Amniotic stem cell (primary cell): ENCODE measurements at places on chromosomes 16 and 17.

DNA sequence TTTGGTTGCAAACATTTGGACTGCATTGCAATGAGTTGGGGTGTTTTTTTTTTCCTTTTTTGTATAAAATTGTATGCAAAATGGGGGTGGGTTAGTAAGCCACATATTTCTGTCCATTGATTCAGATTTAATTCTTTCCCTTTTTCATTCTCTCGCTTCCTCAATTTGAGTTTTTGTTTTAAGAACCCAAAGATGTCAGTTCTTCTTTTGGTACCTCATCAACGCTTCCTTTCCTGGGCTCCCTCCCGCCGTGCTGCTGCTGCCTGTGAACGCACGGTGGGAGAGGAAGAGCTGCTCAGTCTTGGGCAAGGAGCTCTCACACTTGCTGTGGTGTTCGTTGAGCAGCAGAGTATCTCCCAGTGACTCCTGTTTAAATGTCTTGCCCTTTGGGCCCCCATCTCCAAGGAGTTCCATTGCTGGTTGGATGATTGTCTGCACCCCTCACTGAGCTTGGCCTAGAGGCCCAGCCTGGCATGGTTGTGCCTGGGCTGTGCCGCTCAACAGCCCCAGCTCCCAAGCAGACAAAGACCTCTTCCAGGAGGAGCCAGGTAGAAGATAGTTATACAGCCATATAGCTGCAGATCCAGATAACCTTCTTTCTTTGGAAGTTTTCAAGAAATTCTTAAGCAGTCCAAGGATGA is 13.6 kb downstream of the UBFD1 start:
- DNase-seq, result no peak

DNA sequence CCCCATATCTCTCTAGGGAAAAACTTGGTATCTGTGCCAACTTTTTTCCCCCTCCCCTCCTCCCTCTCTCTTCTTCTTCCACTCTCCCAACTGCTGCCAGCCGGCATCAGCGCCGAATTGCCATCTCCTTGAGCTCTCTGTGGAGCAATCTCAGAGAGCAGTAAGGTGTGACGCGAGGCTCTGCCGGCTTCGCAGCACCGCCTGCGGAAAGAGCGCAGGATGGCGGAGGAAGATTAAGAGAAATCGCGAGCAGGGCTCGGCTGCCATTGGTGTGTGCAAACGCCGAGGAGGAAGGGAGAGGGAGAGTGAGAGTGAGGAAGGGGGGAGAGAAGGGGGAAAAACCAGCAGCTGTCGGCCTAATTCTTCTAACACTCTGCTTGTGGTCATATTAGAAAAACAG is 44.2 kb downstream of the NEUROD2 start:
- no peak for DNase-seq

- no peak for DNase-seq
Observed at GRCh38 chr16:29789775-29790182, 772 bp upstream of the KIF22 start.

DNA sequence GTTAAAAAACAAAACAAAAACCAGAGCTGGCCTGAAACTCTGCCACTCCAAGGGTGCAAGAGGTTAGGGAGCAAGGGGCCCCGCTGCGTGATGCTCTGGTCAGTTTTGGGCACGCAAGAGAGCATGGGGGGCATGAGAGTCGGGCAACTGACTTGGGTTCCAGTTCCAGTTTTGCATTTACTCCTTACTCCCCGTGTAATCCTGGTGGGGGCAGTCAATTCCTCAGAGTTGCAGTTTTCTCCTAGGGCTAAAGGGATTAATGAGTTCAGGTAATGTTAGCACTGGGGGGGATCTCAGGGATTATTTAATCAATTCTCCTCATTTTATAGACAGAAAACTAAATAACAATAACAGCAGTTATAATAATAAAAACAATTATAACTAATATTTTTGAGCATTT is 72.9 kb upstream of the PMFBP1 start:
- DNase-seq, result no peak

DNA sequence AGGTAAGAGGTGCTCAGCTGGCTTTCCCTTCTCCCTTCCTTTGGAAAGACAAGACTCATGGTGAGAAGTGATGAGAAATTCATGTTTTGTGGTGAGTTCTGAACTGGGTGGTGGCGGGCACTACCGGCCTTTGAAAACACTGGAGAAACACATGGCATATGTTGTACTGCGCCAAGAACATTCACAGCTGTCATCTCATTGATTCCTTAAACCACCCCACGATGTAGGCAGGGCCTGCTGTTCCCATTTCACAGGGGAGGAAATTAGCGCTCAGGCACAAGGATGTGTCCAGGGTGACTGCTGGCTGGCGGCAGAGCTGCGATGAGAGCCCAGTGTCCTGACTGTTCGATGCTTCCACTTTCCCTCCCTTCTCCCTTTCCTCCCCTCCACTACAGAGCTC is 1.6 kb upstream of the DOC2B start:
- DNase-seq, result no peak

GRCh38 chr17:40350689-40351358 is 13.7 kb downstream of the GJD3 start:
- DNase-seq, result no peak

DNA sequence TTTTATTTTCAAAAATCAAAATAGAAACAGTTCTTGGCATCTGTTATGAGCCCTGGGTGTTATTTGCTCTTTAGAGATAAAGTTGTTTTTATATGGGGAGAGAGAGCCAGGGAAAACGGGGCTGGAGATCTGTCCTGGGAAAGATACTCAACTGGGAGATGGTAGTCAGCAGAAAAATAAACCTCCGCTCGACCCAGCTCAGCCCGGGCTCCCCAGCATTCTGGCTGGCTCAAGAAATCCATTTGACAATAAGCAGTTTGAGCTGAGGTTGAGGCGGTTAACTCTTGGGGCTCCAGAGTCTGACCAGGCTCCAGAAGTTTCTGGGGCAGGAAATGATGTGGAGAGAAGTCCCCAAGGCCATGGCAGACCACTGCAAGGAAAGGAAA is 151.9 kb downstream of the IRX5 start:
- DNase-seq, result no peak

GRCh38 chr16:26733710-26734109 is 333.0 kb upstream of the C16orf82 start:
- DNase-seq, result no peak

GRCh38 chr17:20242271-20242670 is 225.1 kb downstream of the LGALS9B start:
- DNase-seq, result no peak

- DNase-seq, result no peak
Observed at GRCh38 chr16:29986931-29987330, 8.5 kb downstream of the HIRIP3 start.

- no peak for DNase-seq
Observed at GRCh38 chr16:89907055-89907814, 11.4 kb upstream of the MC1R start.

DNA sequence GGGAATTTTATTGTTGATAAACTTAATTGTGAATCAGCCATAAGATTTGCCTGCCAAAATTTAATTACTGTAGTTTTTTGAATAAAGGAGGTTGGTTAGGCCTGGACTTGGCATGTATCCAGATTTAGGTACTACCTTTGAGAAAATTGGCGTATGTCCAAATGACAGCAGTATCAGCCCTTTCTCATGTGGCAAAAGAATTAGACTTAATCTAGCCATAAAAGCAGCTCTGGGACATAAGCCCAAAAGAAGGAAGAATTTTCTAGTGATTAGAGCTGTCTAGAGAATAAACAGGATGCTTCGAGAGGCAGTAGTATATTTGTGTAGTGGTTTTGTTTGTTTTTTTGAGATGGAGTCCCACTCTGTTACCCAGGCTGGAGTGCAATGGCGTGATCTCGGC is 27.7 kb downstream of the PPM1E start:
- no peak for DNase-seq

DNA sequence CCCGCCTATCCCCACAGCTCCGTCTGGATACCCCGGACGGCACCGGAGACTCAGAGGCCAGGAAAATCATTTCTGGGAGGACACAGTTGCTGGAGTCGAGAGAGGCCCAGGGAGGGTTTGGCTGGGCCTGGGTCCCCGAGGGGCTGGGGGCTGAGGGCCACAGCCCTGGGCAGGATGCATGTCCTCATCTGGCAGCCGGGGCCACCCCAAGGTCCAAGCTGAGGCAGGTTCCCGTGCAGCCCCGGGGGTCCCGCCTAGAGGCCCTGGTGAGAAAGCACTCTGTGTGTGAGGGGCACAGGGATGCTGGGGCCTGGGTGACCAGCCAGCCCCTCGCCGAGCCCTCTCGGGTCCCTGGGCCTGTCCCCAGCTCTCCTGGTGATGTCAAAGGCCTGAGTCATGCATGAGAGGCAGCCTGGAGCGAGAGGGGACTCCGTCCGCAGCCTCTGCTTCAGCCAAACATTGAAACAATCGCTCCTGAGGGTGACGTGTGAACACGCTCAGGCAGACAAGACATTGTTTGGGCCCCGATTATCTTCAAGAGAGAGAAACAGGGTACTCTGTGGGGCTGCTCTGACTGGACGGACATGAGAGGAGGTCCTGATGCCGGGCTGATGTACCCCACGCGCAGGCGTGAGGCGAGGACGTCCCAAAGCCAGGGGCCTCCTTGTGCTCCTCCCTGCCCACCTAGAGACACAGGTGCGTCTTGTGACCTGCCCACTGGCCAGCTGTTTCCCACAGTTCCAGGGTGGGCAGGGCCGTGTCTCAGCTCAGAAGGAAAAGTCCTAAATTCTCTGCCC is 25.8 kb upstream of the C1QTNF8 start:
- no peak for DNase-seq

- no peak for DNase-seq
Observed at GRCh38 chr16:56647641-56648431, 3.9 kb upstream of the MT1B start.

GRCh38 chr17:63458478-63458877 is 12.4 kb upstream of the CYB561 start:
- no peak for DNase-seq

GRCh38 chr17:59365383-59365981 is 34.0 kb downstream of the YPEL2 start:
- no peak for DNase-seq

DNA sequence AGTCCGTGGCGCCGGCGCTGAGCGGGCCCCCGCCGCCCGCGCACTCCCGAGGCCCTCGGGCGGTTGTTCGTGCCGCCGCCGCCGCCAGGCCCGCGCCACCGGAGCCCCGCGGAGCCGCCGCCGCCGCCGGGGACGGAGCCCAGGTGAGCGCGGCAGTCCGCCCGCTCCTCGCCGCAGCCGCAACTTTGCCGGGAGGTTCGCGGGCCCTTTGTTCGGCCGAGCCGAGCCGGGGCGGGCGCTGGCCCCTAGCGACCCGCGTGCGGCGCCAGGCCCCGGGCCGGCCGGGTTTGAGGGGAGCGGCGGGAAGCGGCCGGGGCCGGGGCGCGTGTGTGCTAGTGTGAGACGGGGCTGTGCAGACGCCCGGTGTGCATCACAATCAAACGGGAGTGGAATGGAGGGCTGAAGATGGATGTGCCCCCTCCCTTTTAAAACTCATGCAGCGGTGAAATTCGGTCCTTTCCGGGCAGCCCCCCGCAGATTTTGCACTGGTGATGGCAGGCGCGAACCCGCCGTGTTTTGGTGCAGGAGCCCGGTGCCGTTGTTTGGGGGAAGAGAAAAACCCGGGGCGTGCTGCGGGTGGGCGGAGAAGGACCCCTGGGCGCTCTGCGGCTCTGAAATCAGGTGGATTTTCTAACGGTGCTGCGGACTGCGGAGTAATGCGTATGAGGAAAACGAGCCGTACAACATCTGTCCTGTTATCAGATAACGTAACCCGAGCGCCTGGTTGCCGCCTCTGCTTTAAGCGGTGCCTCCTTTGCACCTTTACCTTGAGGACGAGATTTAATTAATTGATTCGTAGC is 823 bp downstream of the TNRC6C start:
- no peak for DNase-seq

DNA sequence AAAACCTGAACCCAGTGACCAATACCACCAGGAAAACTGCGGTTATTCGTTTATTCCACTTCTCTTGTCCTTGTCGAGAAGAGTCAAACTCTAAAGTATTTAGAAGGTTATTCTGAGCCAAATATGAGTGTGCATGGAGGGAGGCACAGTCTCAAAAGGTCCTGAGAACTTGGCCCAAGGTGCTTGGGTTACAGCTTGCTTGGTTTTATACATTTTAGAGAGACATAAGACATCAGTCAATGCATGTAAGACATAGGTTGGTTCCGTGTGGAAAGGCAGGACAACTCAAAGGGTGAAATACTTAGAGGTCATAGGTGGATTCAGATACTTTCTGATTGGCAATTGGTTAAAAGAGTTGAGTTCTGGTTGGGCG is 681 bp upstream of the TRAP1 start:
- DNase-seq, result no peak

DNA sequence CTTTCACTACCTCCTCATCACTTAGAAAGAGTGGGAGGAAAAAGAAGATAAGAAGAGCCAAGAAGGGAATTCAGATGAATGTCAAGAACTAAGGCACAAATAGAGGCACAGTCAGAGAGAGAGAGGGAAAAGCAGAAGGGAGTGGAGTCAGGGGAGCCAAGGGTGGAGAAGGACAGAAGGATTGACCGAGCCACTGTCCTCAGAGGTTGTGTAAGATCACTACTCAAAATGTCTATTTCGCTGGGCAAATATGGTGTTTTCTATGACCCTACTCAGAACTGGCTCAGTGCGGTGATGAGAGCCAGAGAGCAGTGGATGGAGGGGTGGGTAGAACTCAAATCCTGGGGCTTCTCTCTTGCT is 139.2 kb upstream of the HS3ST2 start:
- no peak for DNase-seq

GRCh38 chr17:68794636-68795434 is 160.4 kb downstream of the ABCA8 start:
- DNase-seq, result no peak

GRCh38 chr17:2232244-2232638 is 71.3 kb downstream of the SMG6 start:
- no peak for DNase-seq

DNA sequence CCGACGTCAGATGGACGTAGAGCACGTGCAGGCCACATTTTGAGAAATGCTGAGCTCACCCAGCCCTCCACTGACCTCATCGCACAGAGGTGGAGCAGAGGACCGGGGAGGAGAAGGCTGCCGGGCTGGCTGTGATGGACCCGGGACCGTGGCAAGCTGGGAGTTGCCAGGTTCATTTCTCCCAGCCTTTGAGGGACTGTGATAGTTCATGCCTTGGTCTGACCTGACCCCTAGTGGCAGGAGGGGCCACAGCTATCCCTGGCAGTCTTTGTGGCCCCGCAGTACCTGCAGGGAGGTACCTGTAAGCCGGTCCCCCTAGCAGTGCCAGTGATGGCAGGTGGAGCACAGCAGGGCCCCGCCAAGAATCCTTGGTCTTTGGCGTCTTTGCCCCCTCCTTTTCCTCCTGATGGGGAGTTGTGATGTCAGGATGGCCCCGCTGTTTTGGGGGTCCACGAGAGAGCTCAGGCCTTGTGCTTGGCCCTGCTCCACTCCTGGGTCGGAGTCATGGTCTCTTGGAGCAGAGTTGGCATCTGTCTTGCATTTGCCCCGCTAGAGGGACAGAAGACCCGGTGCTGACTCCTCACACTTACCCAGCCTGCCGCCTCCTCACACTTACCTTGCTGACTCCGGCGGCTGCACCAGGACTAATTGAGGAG is 50.4 kb downstream of the OR1D5 start:
- no peak for DNase-seq

DNA sequence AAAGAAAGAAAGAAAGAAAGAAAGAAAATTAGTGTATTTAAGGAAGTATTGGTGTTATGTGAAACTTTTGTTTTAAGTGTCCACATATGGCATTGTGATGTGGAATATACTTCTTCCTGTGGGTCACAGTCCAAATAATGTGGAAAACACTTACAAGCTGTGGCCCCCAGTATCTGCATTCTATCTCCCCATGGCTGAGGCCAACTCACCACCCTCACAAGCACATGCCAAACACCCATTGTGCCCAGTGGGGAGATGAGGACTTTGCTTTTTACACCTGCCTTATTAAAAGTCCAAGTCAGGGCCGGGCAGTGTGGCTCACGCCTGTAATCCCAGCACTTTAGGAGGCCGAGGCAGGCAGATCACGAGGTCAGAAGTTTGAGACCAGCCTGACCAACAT is 4.0 kb upstream of the P2RX5 start:
- no peak for DNase-seq
